ENCODE measurements at places on chromosomes 1 and 21.

GRCh38 chr1:217133958-217134856 lies 411.0 kb upstream of the ESRRG start:
- DNase-seq: no peak

- DNase-seq: no peak
Observed at GRCh38 chr1:12305377-12305776, 75.5 kb downstream of the VPS13D start.

GRCh38 chr1:107358619-107359327 lies 217.9 kb downstream of the NTNG1 start:
- DNase-seq: no peak

- no peak for DNase-seq
Observed at GRCh38 chr21:46503922-46504550, 45.3 kb downstream of the DIP2A start.

GRCh38 chr1:154902938-154903566 lies 33.0 kb upstream of the KCNN3 start:
- DNase-seq: no peak

- DNase-seq: no peak
Observed at GRCh38 chr1:232978815-232979214, 28.4 kb downstream of the NTPCR start.

- no peak for DNase-seq
Observed at GRCh38 chr1:67393240-67393639, 37.0 kb downstream of the SERBP1 start.

GRCh38 chr1:109642626-109643025 lies 13.3 kb upstream of the GSTM4 start:
- no peak for DNase-seq

DNA sequence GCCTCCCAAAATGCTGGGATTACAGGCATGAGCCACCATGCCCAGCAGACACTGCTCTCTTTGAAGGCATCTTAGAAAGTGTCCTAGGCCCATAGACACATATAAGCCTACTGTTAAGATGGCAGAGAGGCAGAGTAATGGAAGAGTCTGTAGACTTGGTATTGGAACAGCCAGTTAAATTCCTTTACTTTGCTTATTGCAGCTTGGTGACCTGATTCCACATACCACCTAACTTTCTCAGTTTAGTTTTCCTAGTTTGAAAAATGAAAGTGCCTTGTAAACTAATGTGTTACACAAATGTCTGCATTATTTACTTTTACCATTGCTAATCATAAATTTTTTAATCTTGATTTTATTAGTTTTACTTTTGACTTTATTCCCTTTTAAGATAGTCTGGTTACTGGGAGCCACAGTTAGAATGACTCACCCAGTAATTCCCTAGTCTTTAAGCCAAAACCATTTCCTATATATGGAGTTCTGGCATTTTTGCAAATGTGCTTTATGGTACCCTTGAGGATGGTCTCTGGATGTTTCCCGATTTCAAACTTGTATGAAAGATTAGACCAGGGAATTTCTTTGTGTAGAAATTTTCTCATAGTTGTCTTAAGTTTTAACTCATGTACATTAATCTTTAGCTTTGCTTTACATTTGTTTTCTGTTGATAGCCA lies 6.4 kb downstream of the SMAP2 start:
- DNase-seq: peak; percentile 47
